Upper lobe of right lung (tissue), 1 donor: ENCODE measurements at places on chromosomes 12 and 14. TPM values are rescaled to one million over a fixed set of nuclear protein-coding genes. Genes with fewer than 3 reads are reported as not detected.

DNA sequence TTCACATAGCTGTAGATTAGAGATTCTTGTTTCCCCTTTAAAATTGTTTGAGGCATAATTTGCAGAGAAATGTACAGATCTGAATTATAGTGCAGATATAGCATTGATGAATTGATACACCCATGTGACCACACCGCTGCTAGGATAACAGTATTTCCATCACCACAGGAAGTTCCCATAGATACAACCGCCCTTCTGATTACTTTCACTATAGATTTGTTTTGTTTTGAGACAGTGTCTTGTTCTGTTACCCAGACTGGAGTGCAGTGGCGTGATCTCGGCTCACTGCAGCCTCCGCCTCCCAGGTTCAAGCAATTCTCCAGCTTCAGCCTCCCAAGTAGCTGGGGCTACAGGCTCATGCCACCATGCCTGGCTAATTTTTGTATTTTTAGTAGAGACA is 8.8 kb upstream of the ASPG start:
- no peaks in the 10 kb centered on the region for H3K4me1 ChIP-seq
- H3K27ac ChIP-seq: no peak overlapping the region
- H3K36me3 ChIP-seq: no peaks in the 10 kb centered on the region
- no peak overlapping the region for H3K4me3 ChIP-seq
- H3K27me3 ChIP-seq: no peaks in the 10 kb centered on the region
- no peak for DNase-seq

DNA sequence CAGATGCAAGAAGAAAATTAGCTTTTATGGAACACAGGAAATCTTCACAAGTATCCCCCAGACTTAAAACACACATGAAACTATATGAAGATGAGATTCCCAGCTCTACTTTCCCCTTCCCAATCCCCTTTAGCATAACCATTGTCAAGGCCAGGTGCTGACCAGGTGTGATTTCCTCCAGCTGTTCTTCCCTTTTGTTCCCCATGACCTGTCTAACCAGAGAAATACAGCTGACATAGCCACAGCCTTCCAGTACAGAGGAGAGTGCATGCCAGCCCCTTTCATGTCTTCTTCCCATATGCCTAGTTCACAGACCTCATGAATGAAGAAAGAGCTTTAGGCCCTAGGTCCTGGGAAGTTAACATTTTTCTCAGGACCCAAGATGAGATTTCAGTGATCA is 43.5 kb upstream of the FKBP4 start:
- no peak for DNase-seq
- H3K27ac ChIP-seq: no peak overlapping the region
- H3K36me3 ChIP-seq: no peaks in the 10 kb centered on the region
- peaks cover 16% of the 10 kb centered on the region for H3K27me3 ChIP-seq
- no peak overlapping the region for H3K4me3 ChIP-seq
- no peaks in the 10 kb centered on the region for H3K4me1 ChIP-seq

GRCh38 chr12:15651371-15651770 is 137.8 kb downstream of the EPS8 start:
- DNase-seq: no peak
- H3K4me1 ChIP-seq: no peaks in the 10 kb centered on the region
- H3K27me3 ChIP-seq: no peaks in the 10 kb centered on the region
- no peak overlapping the region for H3K27ac ChIP-seq
- no peak overlapping the region for H3K4me3 ChIP-seq

DNA sequence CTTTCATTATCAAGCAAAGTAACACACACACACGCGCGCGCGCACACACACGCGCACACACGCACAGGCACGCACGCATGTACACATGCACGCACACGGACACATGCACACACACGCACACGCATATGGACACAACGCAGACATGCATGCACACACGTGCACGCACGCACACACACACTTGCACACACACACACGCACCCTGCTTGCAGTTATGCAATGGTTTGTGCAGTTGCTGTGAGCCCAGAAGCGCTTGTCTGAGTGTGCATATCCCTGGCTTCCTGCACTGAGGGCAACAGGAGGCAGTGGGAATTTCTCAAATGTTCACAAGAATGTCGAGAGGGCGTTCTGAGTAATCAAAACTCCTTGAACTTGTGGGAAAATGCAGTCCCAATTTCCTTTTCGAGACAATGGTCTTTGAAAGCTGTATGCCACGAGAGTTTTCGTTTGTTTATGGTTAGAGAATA is 41.6 kb downstream of the NFKBIA start:
- no peaks in the 10 kb centered on the region for H3K27me3 ChIP-seq
- H3K4me1 ChIP-seq: peaks cover 33% of the 10 kb centered on the region
- H3K27ac ChIP-seq: peak overlapping the region; percentile 65

- peak; percentile 83 for DNase-seq
- H3K4me3 ChIP-seq: no peak overlapping the region
Measured at GRCh38 chr12:132523576-132524331, 33.8 kb downstream of the FBRSL1 start.

GRCh38 chr12:109295764-109296425 is 13.2 kb downstream of the FOXN4 start:
- no peaks in the 10 kb centered on the region for H3K4me1 ChIP-seq
- no peak overlapping the region for H3K4me3 ChIP-seq
- no peak for DNase-seq
- peaks cover 27% of the 10 kb centered on the region for H3K27me3 ChIP-seq

- H3K4me1 ChIP-seq: peaks cover 21% of the 10 kb centered on the region
- DNase-seq: no peak
- no peak overlapping the region for H3K4me3 ChIP-seq
Measured at GRCh38 chr12:49236423-49236822, 28.5 kb upstream of the TUBA1C start.

- H3K4me3 ChIP-seq: no peak overlapping the region
- no peak for DNase-seq
- H3K27me3 ChIP-seq: no peaks in the 10 kb centered on the region
- H3K4me1 ChIP-seq: no peaks in the 10 kb centered on the region
Measured at GRCh38 chr12:39378341-39378740, 64.6 kb downstream of the KIF21A start.

- no peaks in the 10 kb centered on the region for H3K27me3 ChIP-seq
- H3K27ac ChIP-seq: no peak overlapping the region
- no peak for DNase-seq
- H3K36me3 ChIP-seq: peaks cover 53% of the 10 kb centered on the region
- no peak overlapping the region for H3K4me3 ChIP-seq
Measured at GRCh38 chr12:112496496-112496895, 77.7 kb downstream of the PTPN11 start.

DNA sequence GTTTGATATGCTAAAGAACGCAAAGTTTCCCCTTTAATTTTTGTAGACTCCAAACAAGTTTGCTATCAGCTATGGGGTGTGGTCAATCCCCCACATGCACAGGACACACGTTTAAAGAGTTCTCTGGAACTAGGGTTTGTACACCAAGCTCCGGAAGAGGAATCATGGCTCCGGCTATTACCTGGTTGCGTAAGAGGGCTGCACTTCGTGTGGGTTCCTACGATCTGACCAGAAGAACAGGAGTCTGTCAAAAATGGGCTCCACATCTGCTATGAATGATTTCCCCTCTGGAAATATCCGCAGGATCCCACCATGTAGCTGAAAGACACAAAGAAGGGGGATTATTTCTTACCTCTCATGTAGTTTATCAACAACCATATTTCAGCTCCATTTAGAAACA is 22.0 kb downstream of the EGLN3 start:
- H3K36me3 ChIP-seq: no peaks in the 10 kb centered on the region
- H3K27ac ChIP-seq: no peak overlapping the region
- H3K27me3 ChIP-seq: no peaks in the 10 kb centered on the region
- no peak overlapping the region for H3K4me3 ChIP-seq

DNA sequence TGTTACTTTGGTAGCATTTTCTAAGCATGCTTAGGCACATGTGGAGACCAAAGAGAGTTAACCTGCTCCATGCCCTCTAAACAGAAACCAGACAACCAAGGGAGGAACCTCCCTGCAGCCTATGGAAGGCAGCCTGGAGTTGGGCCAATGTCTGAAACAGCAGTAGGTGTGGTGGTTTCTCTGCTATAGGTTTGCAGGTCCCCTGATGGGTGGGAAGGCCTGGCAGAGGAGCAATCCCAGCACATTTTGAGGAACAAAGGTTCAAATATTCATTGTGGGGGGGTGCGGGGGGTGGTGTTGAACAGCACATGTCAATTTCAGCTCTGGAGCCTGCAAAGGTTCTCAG is 65.4 kb downstream of the DACT1 start:
- H3K36me3 ChIP-seq: no peaks in the 10 kb centered on the region
- H3K4me1 ChIP-seq: peaks cover 1% of the 10 kb centered on the region
- no peak for DNase-seq
- H3K4me3 ChIP-seq: no peak overlapping the region
- peaks cover 3% of the 10 kb centered on the region for H3K27me3 ChIP-seq

DNA sequence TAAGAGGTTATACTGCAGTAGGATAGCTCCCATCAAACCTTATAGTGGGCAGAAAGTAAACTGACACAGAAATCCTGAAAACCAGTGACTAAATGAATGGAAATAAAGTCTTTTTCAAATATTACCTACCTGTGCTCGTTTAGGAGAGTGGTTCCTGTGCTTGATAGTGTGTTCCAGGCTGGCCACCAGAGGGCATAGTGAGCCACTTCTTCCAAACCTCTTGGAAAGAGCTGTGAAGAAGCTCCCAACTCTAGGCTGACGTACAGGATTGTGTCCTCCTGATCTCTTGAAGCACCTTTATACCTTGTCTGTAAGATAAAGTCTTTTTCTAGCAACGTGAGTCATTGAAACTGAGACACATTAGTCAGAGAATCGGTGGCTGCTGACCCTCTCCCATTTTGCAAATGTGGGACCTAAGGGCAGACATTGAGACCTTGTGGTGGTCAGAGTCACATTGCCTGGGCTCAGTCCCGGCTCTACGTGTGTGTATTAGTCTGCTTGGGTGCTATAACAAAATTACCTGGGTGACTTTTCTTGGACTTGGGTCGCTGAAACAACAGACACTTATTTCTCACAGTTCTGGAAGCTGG is 17.6 kb downstream of the TDP1 start:
- peaks cover 34% of the 10 kb centered on the region for H3K36me3 ChIP-seq
- H3K4me1 ChIP-seq: no peaks in the 10 kb centered on the region
- H3K27ac ChIP-seq: no peak overlapping the region
- H3K4me3 ChIP-seq: no peak overlapping the region
- DNase-seq: no peak
- H3K27me3 ChIP-seq: no peaks in the 10 kb centered on the region

DNA sequence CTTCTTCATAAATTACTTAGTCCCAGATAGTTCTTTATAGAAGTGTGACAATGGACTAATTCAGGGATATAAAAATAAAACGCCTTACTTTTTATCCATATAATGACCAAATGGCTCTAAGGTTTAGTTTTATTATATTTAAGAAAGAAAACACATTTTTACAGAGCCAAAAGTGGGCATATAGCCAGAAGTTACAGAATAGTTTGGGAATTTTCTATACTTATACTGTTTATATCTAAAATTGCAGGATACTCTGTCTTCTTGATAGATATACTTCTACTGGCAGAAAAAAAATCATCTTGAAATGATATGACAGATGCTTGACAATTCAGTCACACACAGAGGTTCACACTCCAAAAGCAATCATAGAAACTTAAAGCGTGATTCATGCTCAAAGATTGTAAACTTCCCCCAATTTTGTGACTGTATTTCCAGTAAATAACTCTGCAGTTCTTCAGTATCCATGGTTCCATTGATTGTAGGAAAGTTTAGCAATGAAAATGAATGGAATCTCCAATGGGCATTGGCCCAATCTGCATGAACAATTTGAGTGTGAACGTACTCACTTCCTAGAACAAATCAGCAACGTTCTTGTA is 307.8 kb downstream of the NOVA1 start:
- no peak overlapping the region for H3K27ac ChIP-seq
- H3K36me3 ChIP-seq: no peaks in the 10 kb centered on the region
- no peaks in the 10 kb centered on the region for H3K4me1 ChIP-seq
- no peak overlapping the region for H3K4me3 ChIP-seq
- H3K27me3 ChIP-seq: no peaks in the 10 kb centered on the region
- no peak for DNase-seq

GRCh38 chr12:8096281-8096915 is 14.3 kb downstream of the NECAP1 start:
- H3K36me3 ChIP-seq: peaks cover 83% of the 10 kb centered on the region
- no peak overlapping the region for H3K4me3 ChIP-seq
- no peaks in the 10 kb centered on the region for H3K4me1 ChIP-seq
- DNase-seq: no peak
- H3K27me3 ChIP-seq: no peaks in the 10 kb centered on the region

- no peak overlapping the region for H3K27ac ChIP-seq
- no peaks in the 10 kb centered on the region for H3K4me1 ChIP-seq
- H3K27me3 ChIP-seq: no peaks in the 10 kb centered on the region
- DNase-seq: no peak
- no peaks in the 10 kb centered on the region for H3K36me3 ChIP-seq
- no peak overlapping the region for H3K4me3 ChIP-seq
Measured at GRCh38 chr14:85599939-85600338, 70.0 kb downstream of the FLRT2 start.

DNA sequence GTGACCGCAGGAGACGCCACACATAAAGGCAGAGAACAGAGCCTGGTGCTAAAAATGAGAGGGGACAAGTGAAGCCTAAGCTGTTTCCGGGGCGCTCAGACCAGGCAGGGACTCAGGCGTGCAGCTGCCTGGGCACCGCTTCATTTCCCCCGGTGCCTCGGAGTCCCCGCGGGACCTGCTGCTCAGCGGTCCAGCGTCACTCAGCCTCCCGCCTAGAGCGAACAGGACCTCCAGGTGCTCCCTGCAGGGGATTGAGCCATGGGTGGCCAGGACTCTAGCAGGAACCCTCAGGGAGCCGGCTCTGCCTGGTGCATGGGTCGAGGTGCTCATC is 31.0 kb downstream of the CCDC85C start:
- no peak for DNase-seq
- H3K36me3 ChIP-seq: no peaks in the 10 kb centered on the region
- peak overlapping the region; percentile 69 for H3K27ac ChIP-seq

- H3K36me3 ChIP-seq: peaks cover 51% of the 10 kb centered on the region
- H3K4me1 ChIP-seq: no peaks in the 10 kb centered on the region
- no peak for DNase-seq
- H3K27me3 ChIP-seq: no peaks in the 10 kb centered on the region
Measured at GRCh38 chr12:112992541-112993398, 14.5 kb downstream of the OAS2 start.

GRCh38 chr12:93072340-93072739 is 143.2 kb upstream of the EEA1 start:
- DNase-seq: no peak
- no peak overlapping the region for H3K27ac ChIP-seq
- no peaks in the 10 kb centered on the region for H3K4me1 ChIP-seq
- no peaks in the 10 kb centered on the region for H3K27me3 ChIP-seq

GRCh38 chr12:104526320-104526719 is 69.6 kb downstream of the CHST11 start:
- no peaks in the 10 kb centered on the region for H3K27me3 ChIP-seq
- no peak overlapping the region for H3K27ac ChIP-seq
- DNase-seq: no peak
- H3K4me3 ChIP-seq: no peak overlapping the region
- no peaks in the 10 kb centered on the region for H3K36me3 ChIP-seq
- peaks cover 25% of the 10 kb centered on the region for H3K4me1 ChIP-seq

- no peaks in the 10 kb centered on the region for H3K36me3 ChIP-seq
- no peak for DNase-seq
- no peak overlapping the region for H3K27ac ChIP-seq
- no peak overlapping the region for H3K4me3 ChIP-seq
- H3K27me3 ChIP-seq: no peaks in the 10 kb centered on the region
Measured at GRCh38 chr14:98477935-98478334, 794.1 kb downstream of the BCL11B start.

OR10A7 gene
- total RNA-seq: not detected

EXOC5 gene
- total RNA-seq: 66.3 TPM

KRT83 gene
- not detected for total RNA-seq

DICER1 gene
- 71.1 TPM for total RNA-seq

ARHGEF25 gene
- 16.3 TPM for total RNA-seq

TMTC1 gene
- total RNA-seq: 37.4 TPM

SYT1 gene
- 0.58 TPM for total RNA-seq

SERPINA1 gene
- total RNA-seq: 1,017 TPM

SLCO1B3 gene
- total RNA-seq: not detected

PCED1B gene
- total RNA-seq: 7.6 TPM

CLEC14A gene
- 87.6 TPM for total RNA-seq

WSCD2 gene
- total RNA-seq: 1.7 TPM

CACNA1C gene
- 15.6 TPM for total RNA-seq

EML5 gene
- total RNA-seq: 2.3 TPM
